ENCODE measurements at places on chromosomes 13 and 19. TPM values are rescaled to one million over a fixed set of nuclear protein-coding genes. Genes with fewer than 3 reads are reported as not detected.

GRCh38 chr13:25380741-25381324 lies 9.1 kb downstream of the ATP8A2 start:
- no peak overlapping the region for H3K4me3 ChIP-seq
- DNase-seq = no peak
- no peaks in the 10 kb centered on the region for H3K4me1 ChIP-seq
- no peak overlapping the region for H3K27ac ChIP-seq

GRCh38 chr13:36981156-36981743 lies 17.9 kb downstream of the ALG5 start:
- DNase-seq = no peak
- no peaks in the 10 kb centered on the region for H3K4me1 ChIP-seq
- no peak overlapping the region for H3K4me3 ChIP-seq
- peaks cover 80% of the 10 kb centered on the region for H3K36me3 ChIP-seq
- H3K27me3 ChIP-seq = no peaks in the 10 kb centered on the region

GRCh38 chr19:37941782-37942515 lies 34.9 kb downstream of the SIPA1L3 start:
- no peaks in the 10 kb centered on the region for H3K27me3 ChIP-seq
- H3K27ac ChIP-seq = no peak overlapping the region
- no peaks in the 10 kb centered on the region for H3K36me3 ChIP-seq

DNA sequence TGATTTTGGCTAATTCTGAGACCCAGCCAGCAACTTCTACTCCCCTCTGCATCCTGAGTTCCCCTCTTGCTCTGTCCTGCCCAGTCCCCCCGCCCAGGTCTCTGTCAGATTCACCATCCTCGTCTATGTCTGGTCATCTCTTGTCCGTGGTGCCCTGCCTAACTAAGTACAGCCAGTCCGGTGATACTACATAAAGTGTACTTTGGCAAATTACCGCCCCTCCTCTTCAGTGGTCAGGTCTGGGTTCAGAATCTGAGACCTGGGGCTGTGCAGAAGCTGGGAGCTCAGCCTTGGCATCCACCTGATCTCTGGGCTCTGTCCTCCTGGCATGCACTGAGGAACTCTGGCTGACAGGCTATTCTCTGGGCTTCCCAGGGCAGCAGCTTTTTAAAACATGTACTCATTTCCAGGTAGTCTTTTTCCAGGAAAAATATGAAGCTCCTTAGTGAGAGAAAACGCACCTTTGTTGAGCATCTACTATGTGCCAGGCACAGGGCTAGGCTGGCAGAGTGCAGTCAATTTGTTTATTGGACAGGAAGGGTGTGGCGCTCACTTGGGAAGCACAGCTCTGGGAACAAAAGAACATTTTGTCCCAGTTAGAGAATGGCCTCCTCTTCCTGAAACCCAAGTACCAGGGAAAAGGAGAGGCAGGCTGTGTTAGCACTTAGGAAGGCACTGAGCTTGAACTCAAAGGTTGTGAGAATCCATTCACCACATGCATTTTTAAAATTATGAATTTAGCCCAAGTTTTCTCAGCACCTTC lies 88.9 kb downstream of the TSHZ3 start:
- DNase-seq = no peak
- no peak overlapping the region for H3K27ac ChIP-seq
- H3K36me3 ChIP-seq = no peaks in the 10 kb centered on the region
- no peaks in the 10 kb centered on the region for H3K4me1 ChIP-seq
- H3K4me3 ChIP-seq = no peak overlapping the region
- H3K27me3 ChIP-seq = peaks cover 7% of the 10 kb centered on the region

- H3K27me3 ChIP-seq = no peaks in the 10 kb centered on the region
- H3K4me1 ChIP-seq = peaks cover 17% of the 10 kb centered on the region
- H3K4me3 ChIP-seq = no peak overlapping the region
- no peak overlapping the region for H3K27ac ChIP-seq
Observed at GRCh38 chr19:8244442-8244841, 35.3 kb downstream of the CERS4 start.

DNA sequence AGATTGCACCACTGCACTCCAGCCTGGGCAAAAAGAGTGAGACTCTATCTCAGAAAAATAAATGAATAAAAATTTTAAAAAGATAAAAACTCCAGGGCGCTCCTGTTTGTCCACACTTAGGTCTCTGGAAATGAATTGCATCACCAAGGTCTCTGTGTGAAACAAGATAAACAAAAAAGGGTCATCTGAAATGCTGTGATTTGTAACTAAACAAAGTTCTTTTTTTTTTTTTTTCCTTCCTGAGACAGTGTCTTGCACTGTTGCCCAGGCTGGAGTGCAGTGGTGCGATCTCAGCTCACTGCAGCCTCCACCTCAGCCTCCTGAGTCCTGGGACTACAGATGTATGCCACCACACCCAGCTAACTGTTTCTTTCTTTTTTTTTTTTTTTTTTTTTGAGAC lies 11.5 kb downstream of the FZR1 start:
- H3K36me3 ChIP-seq = peaks cover 35% of the 10 kb centered on the region
- no peak overlapping the region for H3K27ac ChIP-seq
- H3K27me3 ChIP-seq = no peaks in the 10 kb centered on the region
- no peak overlapping the region for H3K4me3 ChIP-seq
- DNase-seq = no peak
- H3K4me1 ChIP-seq = peaks cover 20% of the 10 kb centered on the region

GRCh38 chr13:112634102-112634501 lies 46.1 kb upstream of the TUBGCP3 start:
- no peaks in the 10 kb centered on the region for H3K4me1 ChIP-seq
- H3K4me3 ChIP-seq = no peak overlapping the region
- H3K27ac ChIP-seq = no peak overlapping the region
- H3K27me3 ChIP-seq = peaks cover 10% of the 10 kb centered on the region
- DNase-seq = no peak

DNA sequence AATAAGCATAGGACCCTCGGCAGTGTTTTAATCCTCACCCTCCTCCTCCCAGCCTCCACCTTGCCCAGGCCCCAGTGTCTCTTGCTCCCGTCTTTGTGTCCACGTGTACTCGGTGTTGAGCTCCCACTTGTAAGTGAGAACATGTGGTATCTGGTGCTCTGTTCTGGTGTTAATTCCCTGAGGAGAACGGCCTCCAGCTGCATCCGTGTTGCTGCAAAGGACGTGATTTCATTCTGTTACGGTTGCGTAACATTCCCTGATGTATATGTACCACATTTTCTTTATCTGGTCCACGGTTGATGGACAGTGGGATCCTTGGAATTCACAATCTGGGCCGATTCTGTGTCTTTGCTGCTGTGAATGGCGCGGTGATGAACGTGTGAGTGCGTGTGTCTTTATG lies 44.7 kb upstream of the TFDP1 start:
- no peaks in the 10 kb centered on the region for H3K36me3 ChIP-seq
- DNase-seq = peak; percentile 41
- H3K27me3 ChIP-seq = no peaks in the 10 kb centered on the region
- H3K4me3 ChIP-seq = no peak overlapping the region
- no peaks in the 10 kb centered on the region for H3K4me1 ChIP-seq

GRCh38 chr19:36013280-36014011 lies 567 bp downstream of the ALKBH6 start:
- H3K4me1 ChIP-seq = peaks cover 5% of the 10 kb centered on the region
- no peaks in the 10 kb centered on the region for H3K36me3 ChIP-seq
- H3K4me3 ChIP-seq = peak overlapping the region; percentile 81
- H3K27ac ChIP-seq = peak overlapping the region; percentile 79
- no peak for DNase-seq

DNA sequence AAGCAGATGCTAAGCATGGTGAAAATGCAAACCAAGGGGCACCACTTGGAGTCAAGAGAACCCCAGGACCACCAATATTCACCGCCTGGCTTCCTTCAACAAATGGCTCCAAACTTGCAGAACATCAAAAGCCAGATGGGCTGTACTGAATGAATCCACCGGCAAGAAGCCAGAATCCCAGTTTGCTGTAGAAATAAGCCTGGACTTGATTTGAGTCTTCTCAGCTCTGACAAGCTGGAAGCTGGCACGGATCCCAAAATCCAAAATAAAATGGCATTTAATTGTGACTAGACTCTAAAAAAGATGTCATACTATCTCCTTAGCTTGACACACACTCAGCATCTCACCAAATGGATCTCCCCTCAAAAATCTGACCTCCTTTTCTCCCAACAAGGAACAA lies 11.9 kb downstream of the EFNB2 start:
- no peaks in the 10 kb centered on the region for H3K36me3 ChIP-seq
- H3K4me3 ChIP-seq = no peak overlapping the region
- H3K4me1 ChIP-seq = peaks cover 36% of the 10 kb centered on the region
- no peak overlapping the region for H3K27ac ChIP-seq
- no peak for DNase-seq

DNA sequence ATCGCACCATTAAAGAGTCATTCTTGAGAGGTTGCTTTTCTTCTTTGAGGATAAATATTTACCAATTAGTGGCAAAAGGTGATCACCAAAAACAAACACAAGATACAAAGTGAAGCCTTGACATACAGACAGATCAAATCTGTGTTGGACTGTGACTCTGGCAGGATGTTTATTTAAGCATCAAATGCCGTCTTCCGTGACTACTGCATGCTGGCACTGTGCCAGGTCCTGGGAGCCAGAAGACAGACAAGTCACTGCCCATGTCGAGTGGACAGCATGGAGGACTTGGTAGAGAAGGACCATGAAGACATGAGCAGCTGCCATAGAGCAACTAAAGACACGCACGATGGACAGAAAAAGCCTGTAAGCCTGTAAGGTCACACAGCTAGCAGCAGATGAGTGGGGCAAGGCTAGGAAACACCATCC lies 92.8 kb upstream of the FARP1 start:
- H3K36me3 ChIP-seq = no peaks in the 10 kb centered on the region
- H3K4me3 ChIP-seq = no peak overlapping the region
- no peak overlapping the region for H3K27ac ChIP-seq
- no peaks in the 10 kb centered on the region for H3K4me1 ChIP-seq
- no peaks in the 10 kb centered on the region for H3K27me3 ChIP-seq

GRCh38 chr19:55460670-55461258 lies 678 bp downstream of the ISOC2 start:
- no peaks in the 10 kb centered on the region for H3K36me3 ChIP-seq
- peak overlapping the region; percentile 92 for H3K27ac ChIP-seq
- H3K4me1 ChIP-seq = peaks cover 6% of the 10 kb centered on the region
- no peaks in the 10 kb centered on the region for H3K27me3 ChIP-seq

DNA sequence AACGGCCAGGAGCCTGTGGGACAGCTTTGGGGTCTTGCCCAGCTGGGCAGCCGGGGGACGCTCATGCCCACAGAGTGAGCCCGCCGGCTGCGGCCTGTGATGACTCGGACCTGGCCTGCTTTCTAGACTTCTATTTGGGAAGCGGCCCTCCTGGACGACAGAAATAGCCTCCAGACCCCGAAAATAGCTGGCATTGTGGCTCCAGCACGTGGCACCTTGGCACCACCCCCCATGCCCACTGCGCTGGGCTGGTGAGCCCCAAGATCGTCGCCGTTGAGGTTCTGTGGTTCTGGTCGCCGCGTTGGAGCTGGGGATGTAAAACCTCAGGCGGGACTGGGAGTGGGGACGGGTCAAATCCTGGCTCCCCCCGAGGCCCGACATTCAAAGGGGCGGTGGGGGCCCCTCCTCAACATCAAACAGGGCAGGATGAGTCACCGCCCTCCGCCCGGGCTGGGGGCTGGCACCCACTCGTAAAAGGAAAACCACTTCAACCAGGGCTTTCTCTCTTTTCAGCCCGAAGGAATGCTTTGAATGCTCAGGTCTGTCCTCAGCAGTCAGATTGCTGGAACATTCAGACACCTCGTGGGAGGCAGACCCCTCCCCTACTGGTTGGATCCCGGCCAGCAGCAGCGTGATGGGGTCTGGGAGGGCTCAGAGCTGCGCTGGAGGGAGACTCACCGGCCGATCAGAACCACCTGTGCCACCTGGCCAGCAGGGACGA lies 42.1 kb downstream of the GADD45B start:
- no peak for DNase-seq
- no peaks in the 10 kb centered on the region for H3K4me1 ChIP-seq
- no peak overlapping the region for H3K4me3 ChIP-seq

DNA sequence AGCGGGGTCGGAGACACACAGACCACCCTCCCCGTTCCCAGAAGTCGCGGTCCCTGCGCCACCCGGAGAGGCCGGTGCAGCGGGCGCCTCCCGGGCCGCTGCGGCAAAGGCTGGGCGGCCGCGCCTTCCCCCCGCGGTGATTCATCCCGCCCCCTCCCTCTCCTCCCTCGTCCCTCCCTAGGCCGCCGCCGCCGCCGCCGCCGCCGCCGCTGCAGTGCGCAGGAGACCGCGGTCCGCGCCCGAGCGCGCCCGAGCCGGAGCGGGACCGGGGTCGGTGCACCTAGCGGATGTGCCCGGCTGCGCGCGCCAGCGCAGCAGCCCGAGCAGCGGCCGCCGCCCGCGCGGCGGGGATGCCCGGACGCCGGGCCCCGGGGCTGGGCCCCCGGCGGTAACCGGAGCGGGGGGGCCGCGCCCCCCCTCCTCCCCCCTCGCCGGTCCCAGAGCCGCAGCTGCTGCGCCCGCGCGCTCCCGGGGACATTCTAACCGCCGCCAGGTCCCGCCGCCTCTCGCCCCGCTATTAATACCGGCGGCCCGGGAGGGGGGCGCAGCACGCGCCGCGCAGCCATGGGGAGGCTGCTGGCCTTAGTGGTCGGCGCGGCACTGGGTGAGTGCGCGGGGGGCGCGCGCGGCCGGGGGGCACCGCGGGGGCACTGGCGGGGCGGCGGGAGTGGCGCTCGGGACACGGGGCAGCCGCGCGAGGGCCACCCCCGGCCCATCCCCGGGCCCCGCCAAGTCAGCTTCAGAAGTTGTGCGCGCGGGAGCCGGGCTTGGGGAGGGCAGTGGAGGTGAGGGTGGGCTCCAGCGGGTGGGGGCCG lies at the start of gene SCN1B:
TSS of gene SCN1B (plus strand) at position 214 of the 815 bp plus-strand sequence. CDS start at position 565, 351 bp downstream.
- peaks cover 17% of the 10 kb centered on the region for H3K4me1 ChIP-seq
- peaks cover 29% of the 10 kb centered on the region for H3K36me3 ChIP-seq
- H3K4me3 ChIP-seq = peak within 1 kb of the TSS; percentile 67
- peak within 1 kb of the TSS; percentile 57 for H3K27ac ChIP-seq
- no peaks in the 10 kb centered on the region for H3K27me3 ChIP-seq

- no peak overlapping the region for H3K27ac ChIP-seq
- no peak for DNase-seq
- H3K36me3 ChIP-seq = peaks cover 6% of the 10 kb centered on the region
- H3K4me1 ChIP-seq = peaks cover 63% of the 10 kb centered on the region
- no peaks in the 10 kb centered on the region for H3K27me3 ChIP-seq
Observed at GRCh38 chr13:99505814-99506269, 4.6 kb downstream of the TM9SF2 start.

DNA sequence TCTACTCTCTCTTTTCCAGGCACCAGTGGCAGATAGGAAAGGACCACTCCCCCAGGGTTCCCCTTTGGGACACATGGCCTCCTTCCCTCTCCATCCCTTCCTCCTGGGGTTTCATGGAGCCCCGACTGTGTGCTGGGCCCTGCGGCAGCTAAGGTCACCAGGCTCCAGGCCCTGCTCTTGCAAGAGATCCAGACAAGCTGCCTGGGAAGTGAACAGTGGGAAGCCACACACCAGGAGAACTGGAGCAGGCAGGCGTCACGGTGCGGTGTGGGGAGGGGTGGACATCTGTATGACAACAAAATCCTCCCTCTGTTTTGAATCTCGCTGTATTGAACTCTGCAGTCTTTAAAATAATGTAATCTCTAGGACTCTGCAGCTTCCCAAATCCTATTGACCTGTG lies 330.1 kb downstream of the UQCRFS1 start:
- H3K27me3 ChIP-seq = no peaks in the 10 kb centered on the region
- H3K4me3 ChIP-seq = no peak overlapping the region
- no peaks in the 10 kb centered on the region for H3K36me3 ChIP-seq

ZNF541 gene
- 1.1 TPM for total RNA-seq

DHDH gene
- total RNA-seq = not detected

LILRA2 gene
- total RNA-seq = 0.94 TPM

SCEL gene
- not detected for total RNA-seq

STAP2 gene
- total RNA-seq = 14.2 TPM

KIR3DL3 gene
- total RNA-seq = not detected

UPK1A gene
- total RNA-seq = not detected

AKT1S1 gene
- total RNA-seq = 25.3 TPM

CPB2 gene
- not detected for total RNA-seq

Measured in heart left ventricle (tissue), 16 donors.